Activated T-helper 2 cell treated with anti-CD3 and anti-CD28 coated beads, Interferon-gamma antibody, Interleukin-2, Interleukin-4, amounts not matched to agents 10 μg/mL and 5 μg/mL and 100 μg/mL, durations not matched to agents 14 hours and 24 hours and 36 hours (primary cell): ENCODE measurements at places on chromosomes 4 and X. TPM values are rescaled to one million over a fixed set of nuclear protein-coding genes. Genes with fewer than 3 reads are reported as not detected.

Gene F8A3
- total RNA-seq: 27.3 and 28.7 TPM in 2 replicates

Gene NOCT
- total RNA-seq: 20.3 and 22.1 TPM in 2 replicates

Gene SULT1B1
- total RNA-seq: 0.11 and 0.25 TPM in 2 replicates

Gene GSPT2
- 11.4 and 12.1 TPM in 2 replicates for total RNA-seq

Gene SMR3B
- total RNA-seq: not detected in 2 replicates

Gene SAGE1
- total RNA-seq: not detected in 2 replicates

Gene SSX3
- total RNA-seq: not detected in 2 replicates

Gene ADH4
- total RNA-seq: not detected in 2 replicates

Gene ZIC3
- not detected in 2 replicates for total RNA-seq

Gene RPS6KA6
- 0.14 and 0.27 TPM in 2 replicates for total RNA-seq

Gene VSIG1
- 0.34 TPM in 1 of 2 replicates, not detected in the other for total RNA-seq

Gene ATP10D
- 1.6 and 2.5 TPM in 2 replicates for total RNA-seq

Gene UGT2A1
- not detected in 2 replicates for total RNA-seq

Gene ITGB1BP2
- 6.1 and 6.5 TPM in 2 replicates for total RNA-seq

Gene UGT2B17
- total RNA-seq: not detected in 2 replicates

Gene MAGEA8
- not detected in 2 replicates for total RNA-seq

Gene WAS
- 117 and 120 TPM in 2 replicates for total RNA-seq

Gene CENPI
- total RNA-seq: 20.7 and 20.9 TPM in 2 replicates

Gene CBLL2
- total RNA-seq: not detected in 2 replicates

Gene SPRY1
- 59.1 and 61.8 TPM in 2 replicates for total RNA-seq

Gene HERC6
- 3.3 and 3.7 TPM in 2 replicates for total RNA-seq

Gene CYSLTR1
- total RNA-seq: 9.7 and 10.2 TPM in 2 replicates

Gene WNK3
- 0.05 TPM in 2 replicates for total RNA-seq

Gene CENPVL3
- 0.27 and 0.34 TPM in 2 replicates for total RNA-seq

Gene FAM9B
- total RNA-seq: 0.41 and 0.87 TPM in 2 replicates

Gene BBS7
- 17.5 and 18.5 TPM in 2 replicates for total RNA-seq

Gene DDX53
- not detected in 2 replicates for total RNA-seq

Gene PDCL2
- total RNA-seq: not detected in 2 replicates

Gene QRFPR
- not detected in 2 replicates for total RNA-seq

Gene RAB41
- total RNA-seq: not detected in 2 replicates

Gene HPGD
- total RNA-seq: 0.48 and 1.2 TPM in 2 replicates

Gene MAGIX
- 1.6 and 2.1 TPM in 2 replicates for total RNA-seq

Gene JCHAIN
- not detected in 2 replicates for total RNA-seq

Gene COL4A6
- not detected in 2 replicates for total RNA-seq

Gene NAP1L3
- 0.69 and 0.78 TPM in 2 replicates for total RNA-seq

Gene EGF
- not detected in 2 replicates for total RNA-seq

Gene RASL11B
- total RNA-seq: 0.50 and 0.67 TPM in 2 replicates

Gene ARX
- total RNA-seq: not detected in 2 replicates

Gene PCDH18
- total RNA-seq: not detected in 2 replicates

Gene TRIM2
- total RNA-seq: 0.09 and 0.18 TPM in 2 replicates

Gene SPANXD
- total RNA-seq: not detected in 2 replicates

Gene CFP
- 3.0 and 3.3 TPM in 2 replicates for total RNA-seq

Gene CLDN22
- total RNA-seq: not detected in 2 replicates

Gene EFHC2
- total RNA-seq: not detected in 2 replicates

Gene GAGE12J
- total RNA-seq: not detected in 2 replicates

Gene ADH1A
- total RNA-seq: not detected in 2 replicates

Gene CLDN34
- total RNA-seq: not detected in 2 replicates

Gene CXCL10
- 1.3 and 1.4 TPM in 2 replicates for total RNA-seq

Gene ARMCX2
- 9.7 and 9.9 TPM in 2 replicates for total RNA-seq

Gene GPR143
- not detected in 2 replicates for total RNA-seq

Gene ATG4A
- total RNA-seq: 8.0 and 9.4 TPM in 2 replicates

Gene SHROOM3
- total RNA-seq: not detected in 2 replicates

Gene OPRPN
- not detected in 2 replicates for total RNA-seq

Gene COPS4
- 33.7 and 35.2 TPM in 2 replicates for total RNA-seq

Gene SUPT20HL1
- not detected in 2 replicates for total RNA-seq

Gene UGT2A2
- total RNA-seq: not detected in 2 replicates

Gene PRKG2
- total RNA-seq: 0.28 and 0.43 TPM in 2 replicates
